ENCODE measurements at places on chromosomes 5 and 9.

DNA sequence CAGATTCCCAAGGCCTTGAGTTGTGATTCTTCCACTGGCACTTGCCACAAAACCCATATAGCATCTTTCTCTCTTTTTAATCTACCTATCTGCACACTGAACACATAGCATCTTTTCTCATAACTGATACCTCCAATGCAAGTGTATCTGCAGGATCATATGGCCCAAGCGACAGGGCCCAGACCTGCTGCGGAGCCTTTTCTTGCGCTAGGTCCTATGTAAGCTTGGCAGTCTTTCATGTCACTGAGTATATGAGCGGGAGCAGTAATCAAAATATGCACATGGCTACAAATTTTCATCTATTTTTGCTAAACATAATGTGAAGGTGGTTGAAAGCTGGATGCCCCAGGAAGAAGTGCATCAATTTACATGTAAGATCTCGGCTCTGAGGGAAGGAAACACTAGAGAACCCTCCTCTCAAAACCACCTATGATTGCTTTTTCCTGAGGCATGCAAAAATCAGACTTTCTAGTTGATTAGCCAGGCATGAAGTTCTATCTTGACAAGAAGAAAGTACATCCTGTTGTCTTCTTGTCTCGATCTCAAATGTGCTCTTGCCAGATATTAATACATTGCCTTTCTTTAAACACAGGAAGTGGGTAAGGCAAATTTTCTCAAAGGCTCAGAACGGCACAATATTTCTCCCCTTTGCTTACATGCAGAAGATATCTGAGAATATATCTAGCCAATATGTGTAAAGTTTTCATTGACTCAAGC, 26.9 kb upstream of the CEMIP2 start:
- DNase-seq, result no peak

- no peak for DNase-seq
These were observed 7.8 kb upstream of the RIGI start for GRCh38 chr9:32533816-32534215.

DNA sequence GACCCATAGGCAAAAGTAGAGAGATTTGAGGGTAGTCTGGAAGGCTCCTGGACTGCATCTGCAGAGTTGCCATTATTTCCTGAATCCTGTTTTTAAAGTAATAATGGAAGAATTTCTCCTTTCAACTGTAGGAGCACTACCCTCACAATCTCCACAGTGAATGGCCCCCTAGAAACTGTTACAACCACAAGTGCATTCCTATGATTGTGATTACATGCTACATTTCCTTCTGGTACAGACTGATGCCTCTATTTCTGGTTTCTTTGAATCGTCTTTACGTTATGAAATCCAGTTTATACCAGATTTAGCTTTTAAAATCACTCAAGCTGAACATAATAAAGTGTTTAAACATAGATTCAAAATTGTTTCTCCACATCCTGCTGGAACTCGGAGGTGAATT, 49.4 kb downstream of the FRMPD1 start:
- no peak for DNase-seq

- DNase-seq, result peak; percentile 46
These were observed 3.0 kb downstream of the NUDT2 start for GRCh38 chr9:34332076-34332964.

GRCh38 chr9:133512253-133513213, 12.2 kb downstream of the MYMK start:
- DNase-seq, result no peak

- no peak for DNase-seq
These were observed 235.5 kb downstream of the RFK start for GRCh38 chr9:76158713-76159112.

DNA sequence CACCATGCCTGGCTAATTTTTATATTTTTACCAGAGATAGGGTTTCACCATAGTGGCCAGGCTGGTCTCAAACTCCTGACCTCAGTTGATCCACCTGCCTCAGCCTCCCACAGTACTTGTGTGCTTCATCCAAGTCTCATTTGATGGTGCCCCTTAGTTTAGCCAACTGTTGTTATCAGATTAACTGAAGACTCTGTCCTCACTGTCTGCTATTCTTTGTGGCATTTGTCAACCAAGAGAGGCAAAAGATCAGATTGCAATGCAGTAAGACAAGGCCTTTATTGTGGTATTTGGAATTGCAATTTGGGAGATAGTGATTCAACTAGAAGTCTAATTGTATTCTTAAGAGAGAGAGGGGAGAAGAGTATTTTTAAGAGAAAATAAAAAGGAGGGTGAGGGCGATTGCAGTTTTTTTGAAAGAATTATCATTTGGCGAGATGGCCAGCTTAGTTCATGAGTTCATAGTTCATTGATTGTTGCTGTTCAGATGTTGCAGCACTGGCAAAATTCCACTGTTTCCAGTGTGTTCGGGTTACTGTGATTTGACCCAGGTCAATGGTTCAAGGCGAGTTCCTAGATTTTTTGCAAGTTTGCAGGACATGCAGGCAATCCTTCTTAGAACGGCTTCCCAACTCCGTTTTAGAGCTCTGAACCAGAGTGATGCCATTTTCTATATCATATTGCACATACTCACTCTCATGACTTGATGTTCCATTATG, 1156.9 kb downstream of the CDH9 start:
- no peak for DNase-seq

DNA sequence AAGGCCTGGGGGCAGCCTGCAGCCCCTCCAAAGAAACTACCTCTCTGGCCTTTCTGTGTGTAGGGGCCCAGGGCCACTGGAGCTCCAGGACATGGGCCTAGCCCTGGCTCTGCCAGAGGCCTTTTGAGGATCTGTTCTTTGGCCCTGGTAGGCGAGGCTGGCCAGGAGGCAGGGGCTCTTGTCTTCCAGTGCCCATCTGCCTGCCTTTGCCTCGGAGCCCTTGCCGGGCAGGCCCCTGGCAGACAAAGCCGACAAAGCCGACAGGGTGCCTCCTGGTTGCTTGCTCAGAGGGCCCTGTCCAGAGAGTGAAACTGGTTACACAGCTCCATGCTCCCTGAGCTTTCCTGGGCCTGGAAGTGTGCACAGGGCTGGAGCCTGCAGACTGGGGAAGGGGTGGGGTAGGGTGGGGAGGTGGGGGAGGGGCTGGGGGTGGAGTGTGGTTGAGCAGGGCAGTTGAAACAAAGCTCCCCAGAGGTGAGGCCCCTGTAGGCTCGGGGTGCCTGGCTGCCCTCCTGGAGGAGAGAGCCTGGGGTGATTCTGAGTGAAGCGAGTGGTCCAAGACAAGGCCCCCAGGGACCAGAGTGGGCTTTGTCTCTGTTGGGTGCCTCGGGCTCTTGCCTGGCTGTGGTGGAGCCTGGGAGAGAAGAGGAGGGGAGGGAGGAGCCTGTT, 29.3 kb downstream of the PTPA start:
- peak; percentile 55 for DNase-seq

- DNase-seq, result peak; percentile 75
These were observed 49.4 kb downstream of the FNIP1 start for GRCh38 chr5:131747180-131748105.

GRCh38 chr5:101176605-101177004, 273.5 kb upstream of the ST8SIA4 start:
- no peak for DNase-seq

DNA sequence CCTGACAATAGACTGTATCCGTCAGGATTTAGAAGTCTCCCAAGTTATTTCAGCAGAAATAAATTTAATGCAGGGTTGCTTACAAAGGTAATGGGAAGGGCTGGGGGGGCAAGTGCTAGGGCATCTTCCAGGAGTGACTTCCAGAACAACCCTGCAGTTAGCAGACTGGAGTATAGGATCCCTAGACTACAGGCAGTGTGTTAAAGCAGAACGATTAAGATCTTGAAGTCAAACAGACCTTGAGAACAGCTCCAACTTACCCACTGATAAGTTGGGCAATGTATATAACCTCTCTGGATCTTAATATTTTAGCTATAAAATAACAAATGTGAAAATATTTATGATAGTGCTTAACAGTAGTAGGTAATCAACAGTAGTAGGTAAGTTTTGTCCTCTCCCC, 113.6 kb upstream of the LIFR start:
- no peak for DNase-seq

GRCh38 chr9:124298646-124299235, 41.0 kb downstream of the NEK6 start:
- DNase-seq, result no peak

DNA sequence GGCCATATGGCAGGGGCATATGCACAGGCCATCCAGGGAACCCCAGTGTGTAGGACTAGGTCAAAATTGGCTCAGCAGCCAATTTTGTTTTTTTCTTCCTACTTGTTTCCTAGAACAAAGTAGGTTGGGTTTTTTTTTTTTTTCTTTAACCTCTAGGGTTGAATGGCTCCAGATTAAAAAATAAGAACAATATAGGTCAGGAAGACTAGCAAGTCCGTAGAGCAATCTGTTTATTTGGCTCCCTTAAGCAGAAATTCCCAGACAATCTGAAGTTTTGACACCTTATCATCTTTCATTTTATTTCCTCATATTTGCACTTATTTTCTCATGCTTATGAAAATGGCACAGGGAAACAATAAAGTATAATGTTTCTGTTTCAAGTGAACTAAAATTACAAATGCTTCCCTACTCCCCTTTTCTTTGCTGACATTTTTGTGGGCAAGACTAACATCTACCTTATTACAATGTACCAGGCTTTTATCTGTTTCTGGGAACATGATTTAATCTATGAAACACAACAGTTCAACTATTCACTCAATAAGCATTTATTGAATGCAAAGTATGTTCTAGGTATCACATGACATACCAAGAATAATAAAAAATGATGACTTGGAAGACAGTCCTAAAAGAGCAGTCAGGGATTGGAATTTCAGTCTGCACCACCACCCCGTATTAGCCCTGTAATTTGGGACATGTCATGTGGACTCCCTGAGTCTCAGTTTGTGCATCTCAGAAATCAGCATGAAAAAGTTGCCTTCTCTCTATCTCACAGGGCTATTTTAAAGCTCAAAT, 30.5 kb downstream of the TLR4 start:
- DNase-seq, result peak; percentile 84

DNA sequence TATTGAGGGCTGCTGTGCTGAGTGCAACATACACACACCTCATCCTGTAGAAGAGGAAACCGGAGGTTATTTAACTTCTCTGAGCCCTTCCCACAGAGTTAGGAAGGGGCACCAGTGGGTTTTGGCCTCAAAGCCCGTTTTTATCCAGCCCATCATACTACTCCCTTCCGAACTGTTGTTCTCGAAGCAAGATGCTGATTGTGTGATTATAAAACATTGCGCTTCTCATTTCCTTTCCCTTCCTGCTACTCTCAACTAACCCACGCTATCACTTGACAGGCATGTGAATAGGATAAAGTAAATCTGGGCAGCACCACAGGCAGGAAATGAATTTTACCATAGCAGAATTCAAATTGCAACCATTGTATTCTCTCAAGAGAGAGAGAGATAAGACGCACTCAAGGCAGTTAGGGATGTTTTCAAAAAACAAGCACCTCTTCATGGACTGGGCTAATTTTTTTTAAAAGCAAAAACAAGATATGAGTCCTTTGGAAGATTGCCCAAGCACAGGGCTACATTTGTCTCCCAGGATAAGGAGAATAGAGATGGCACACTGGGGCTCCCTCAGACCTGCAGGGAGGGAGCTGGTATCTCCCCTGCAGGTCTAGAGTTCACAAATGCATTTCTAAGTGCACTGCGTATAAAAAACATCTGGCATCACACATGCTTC, 52.6 kb downstream of the GNA14 start:
- peak; percentile 26 for DNase-seq

GRCh38 chr5:145853781-145854376, 18.7 kb upstream of the PRELID2 start:
- no peak for DNase-seq

- DNase-seq, result no peak
These were observed 280.3 kb upstream of the WWC1 start for GRCh38 chr5:168011096-168011495.

DNA sequence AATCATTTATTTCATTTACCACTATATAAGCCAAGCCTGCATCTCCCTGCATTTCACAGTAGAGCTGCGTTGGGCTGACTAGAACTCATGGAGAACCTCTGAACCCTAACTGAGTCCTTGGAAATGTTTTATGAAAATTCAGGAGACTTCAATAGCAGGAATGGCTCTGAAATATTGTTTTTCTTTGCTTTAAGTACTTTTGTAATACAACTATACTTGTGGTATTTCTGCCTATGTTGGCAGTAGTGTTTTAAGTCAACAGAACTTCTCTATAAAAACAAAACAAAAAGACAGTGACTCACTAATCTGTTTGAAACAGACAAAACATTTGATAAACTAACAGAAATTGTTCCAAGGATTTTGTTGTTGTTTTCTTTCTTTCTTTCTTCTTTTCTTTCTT, 489.2 kb upstream of the MEF2C start:
- DNase-seq, result no peak

GRCh38 chr5:50666261-50667022, at the start of gene PARP8:
TSS of gene PARP8 (plus strand) at chr5:50666637. CDS start at chr5:50667096, 459 bp downstream.
- DNase-seq, result peak; percentile 11

GRCh38 chr9:114155995-114156656, 789 bp downstream of the COL27A1 start:
- peak; percentile 54 for DNase-seq

- no peak for DNase-seq
These were observed 370.4 kb downstream of the IRX2 start for GRCh38 chr5:2381070-2381469.

DNA sequence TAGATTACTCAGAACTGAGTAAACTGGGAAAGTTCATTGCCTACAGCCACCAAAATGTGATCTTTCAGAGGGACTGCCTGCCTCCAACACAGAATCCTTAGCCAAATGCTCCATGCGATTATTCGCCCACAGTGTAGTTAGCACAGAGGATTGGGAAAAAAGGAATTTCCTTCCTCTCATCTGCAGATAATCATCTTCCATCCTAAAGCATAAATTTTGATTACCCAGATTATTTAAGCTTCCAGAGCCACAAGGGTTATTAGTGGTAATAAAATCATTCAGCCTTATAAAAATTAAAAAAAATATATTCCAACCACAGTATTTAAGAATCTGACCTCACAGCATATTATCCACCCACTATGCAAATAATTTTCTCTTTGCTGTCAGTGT, 285.3 kb upstream of the GRAMD2B start:
- no peak for DNase-seq

- no peak for DNase-seq
These were observed 40.8 kb upstream of the SHISAL2B start for GRCh38 chr5:64649512-64649911.

DNA sequence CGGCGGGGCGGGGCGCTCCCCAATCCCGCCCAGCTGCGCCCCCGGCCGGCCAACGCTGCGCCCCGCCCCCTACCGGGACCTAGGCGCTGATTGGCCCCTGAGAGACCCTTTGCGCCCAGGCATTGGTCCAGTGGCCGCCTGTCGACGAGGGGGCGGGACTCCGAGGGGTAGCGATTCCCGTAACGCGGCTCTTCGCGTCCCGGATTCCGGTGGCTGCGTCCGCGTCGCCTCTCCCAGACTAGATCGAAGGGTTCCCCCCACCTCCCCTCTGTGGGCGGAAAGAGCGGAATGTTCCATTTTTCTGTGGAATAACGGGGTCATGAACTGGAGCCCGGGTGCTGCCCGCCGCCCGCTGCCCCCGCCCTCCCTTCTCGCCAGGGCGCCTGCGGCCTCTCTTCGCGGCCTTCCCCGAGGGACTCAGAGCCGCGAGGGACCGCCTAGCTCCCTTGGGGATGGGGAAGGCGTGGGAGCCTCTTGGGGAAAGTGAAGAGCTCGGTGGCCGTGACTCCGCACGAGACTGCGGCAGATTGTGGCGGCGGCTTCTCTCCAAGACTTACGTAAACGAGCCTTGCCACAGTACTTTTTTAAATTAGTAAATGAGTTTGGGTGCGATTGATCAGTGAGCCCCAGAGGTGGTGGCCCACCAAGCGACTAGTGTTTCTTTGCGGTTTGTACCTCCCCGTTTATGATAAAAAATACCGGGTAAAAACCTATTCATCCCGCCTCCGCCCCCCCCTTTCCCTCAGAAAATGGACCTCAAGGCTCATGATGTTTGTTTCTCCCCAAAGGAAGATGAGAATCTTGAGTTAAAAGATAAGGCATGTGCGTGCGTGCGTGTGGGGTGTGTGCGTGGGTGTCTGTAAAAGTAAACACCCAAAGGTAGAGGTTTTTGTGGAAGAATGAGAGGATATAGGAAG, 493 bp upstream of the IL6ST start:
- peak; percentile 98 for DNase-seq
